NCI-H526 treated with DMSO at 0.1 percent for 48 hours (cell line): ENCODE measurements at places on chromosomes 6 and 20.

DNA sequence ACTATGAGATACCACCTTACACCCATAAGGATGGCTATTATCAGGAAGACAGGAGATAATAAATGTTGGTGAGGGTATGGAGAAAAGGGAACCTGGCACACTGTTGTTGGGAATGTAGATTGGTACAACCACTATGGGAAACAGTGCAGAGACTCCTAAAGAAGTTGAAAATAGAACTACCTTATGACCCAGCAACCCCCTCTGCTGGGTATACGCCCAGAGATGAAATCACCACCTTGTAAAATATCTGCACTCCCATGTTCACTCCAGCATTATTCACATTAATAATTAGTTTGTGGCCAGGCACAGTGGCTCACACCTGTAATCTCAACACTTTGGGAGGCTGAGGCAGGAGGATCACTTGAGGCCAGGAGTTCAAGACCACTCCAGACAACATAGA is 26.8 kb downstream of the ZBTB9 start:
- no peak for DNase-seq

- DNase-seq = no peak
Measured at GRCh38 chr6:28634761-28635546, 109.3 kb downstream of the GPX5 start.

DNA sequence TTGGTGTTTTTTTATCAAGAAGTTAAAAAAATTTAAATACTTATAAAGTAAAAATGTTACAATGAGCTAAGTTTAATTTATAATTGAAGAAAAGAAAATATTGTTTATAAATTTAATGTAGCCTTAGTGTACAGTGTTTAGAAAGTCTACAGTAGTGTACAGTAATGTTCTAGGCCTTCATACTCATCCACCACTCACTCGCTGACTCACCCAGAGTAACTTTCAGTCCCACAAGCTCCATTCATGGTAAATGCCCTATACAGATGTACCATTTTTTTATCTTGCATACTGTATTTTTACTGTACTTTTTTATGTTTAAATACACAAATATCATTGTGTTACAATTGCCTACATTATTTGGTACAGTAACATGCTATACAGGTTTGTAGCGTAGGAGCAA is 26.0 kb downstream of the HTR1E start:
- no peak for DNase-seq

DNA sequence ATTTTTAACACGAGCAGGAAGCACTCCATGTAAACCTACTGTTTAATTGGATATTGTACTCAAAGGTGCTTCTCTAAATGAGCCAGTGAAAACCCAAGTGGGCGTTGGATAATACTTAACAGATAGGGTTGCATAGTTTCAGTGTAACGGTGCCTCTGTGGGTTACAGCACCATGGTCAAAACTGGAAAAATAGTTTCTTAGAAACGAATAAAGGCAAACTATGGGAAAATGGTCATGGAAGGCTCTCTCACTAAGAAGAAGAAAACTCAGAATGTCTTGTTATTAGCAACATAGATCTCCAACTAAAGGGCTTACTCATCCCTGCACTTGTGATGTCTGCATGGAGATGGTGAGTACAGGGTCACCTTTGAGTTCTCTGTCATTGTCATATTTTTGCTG is 59.1 kb upstream of the NEDD9 start:
- DNase-seq = no peak

GRCh38 chr6:139909992-139910391 is 535.5 kb upstream of the CITED2 start:
- DNase-seq = no peak

- DNase-seq = no peak
Measured at GRCh38 chr20:35662551-35662950, 2.1 kb downstream of the CPNE1 start.
